Left kidney (tissue), 8 donors: ENCODE measurements at places on chromosomes 3 and 15. TPM values are rescaled to one million over a fixed set of nuclear protein-coding genes. Genes with fewer than 3 reads are reported as not detected.

DNA sequence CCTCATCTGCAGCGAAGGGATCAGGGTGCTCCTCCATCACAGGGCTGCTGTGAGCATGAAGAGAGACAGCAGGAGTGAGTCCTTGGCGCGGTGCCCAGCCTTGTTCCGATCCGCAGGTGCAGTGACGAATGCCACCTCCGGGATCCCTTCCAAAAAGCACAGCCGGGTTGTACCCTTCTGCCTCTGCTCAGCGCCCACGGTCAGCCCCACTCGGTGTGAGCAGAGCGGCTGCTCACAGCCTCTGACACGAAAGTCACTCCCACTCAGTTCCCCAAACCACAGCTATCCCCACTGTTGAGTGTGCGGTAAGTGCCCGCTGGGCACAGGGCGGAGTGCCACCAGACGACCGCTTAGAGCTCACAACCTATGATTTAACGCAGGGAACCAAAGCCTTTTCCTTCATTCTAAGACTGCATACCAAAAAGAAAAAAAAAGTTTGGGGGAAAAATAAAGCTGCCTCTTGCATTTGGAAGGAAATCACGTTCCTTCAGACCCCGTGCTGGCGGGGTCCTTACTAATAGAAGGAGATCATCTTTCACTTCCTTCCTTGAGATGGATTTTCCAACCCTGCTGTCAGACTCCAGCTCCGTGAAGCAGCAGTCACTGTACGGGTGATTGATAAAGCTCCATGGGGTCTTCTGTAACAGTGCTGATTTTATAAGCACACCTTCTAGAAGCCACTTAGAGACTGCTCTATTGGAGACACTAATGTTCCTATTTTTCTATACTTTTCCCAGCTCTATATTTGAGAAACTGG, 34.7 kb upstream of the TUBGCP5 start:
- peak; percentile 3 for DNase-seq

- no peak for DNase-seq
Observed at GRCh38 chr3:28008235-28008634, 233.2 kb upstream of the CMC1 start.

KBTBD13 gene
- 0.07 TPM for polyA plus RNA-seq

- DNase-seq, result no peak
Observed at GRCh38 chr15:42450425-42450790, 40.5 kb downstream of the ZNF106 start.

SPPL2A gene
- polyA plus RNA-seq, result 120 TPM

GOLGA6D gene
- 0.57 TPM for polyA plus RNA-seq

DNA sequence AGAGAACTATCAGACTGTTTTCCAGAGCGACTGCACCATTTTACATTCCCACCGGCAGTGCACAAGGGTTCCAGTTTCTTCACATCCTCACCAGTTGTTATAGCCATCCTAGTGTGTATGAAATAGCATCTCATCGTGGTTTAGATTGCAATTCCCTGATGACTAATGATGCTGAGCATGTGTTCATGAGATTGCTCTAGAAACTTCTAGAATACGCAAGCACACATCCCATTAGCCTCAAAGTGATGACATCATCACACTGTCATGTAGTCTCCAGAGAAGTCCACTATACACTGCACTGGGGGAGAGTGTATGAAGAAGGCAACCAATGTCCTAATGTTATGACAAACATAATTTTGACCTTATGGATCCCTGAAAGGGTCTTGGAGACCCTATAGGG, 30.1 kb downstream of the FBLN2 start:
- DNase-seq, result no peak

DNA sequence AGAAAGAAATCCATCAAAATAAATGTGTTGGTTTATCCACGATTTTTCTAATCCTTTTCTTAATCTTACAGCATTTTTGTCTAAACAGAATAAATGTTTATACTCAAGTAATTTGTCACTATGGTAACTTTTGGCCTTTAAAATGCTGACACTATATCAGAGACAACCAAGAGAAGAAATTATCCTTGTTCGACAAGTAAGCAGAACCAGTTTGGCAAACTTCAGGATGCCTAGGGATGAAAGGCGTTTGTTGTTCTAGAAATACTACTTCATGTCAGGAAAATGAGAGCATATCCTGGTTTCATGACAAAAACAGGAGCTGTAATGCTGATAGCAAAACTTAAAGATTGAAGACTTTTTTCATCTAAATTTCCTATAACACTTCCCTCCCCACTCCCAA, 308.0 kb upstream of the ATP11B start:
- no peak for DNase-seq

DNA sequence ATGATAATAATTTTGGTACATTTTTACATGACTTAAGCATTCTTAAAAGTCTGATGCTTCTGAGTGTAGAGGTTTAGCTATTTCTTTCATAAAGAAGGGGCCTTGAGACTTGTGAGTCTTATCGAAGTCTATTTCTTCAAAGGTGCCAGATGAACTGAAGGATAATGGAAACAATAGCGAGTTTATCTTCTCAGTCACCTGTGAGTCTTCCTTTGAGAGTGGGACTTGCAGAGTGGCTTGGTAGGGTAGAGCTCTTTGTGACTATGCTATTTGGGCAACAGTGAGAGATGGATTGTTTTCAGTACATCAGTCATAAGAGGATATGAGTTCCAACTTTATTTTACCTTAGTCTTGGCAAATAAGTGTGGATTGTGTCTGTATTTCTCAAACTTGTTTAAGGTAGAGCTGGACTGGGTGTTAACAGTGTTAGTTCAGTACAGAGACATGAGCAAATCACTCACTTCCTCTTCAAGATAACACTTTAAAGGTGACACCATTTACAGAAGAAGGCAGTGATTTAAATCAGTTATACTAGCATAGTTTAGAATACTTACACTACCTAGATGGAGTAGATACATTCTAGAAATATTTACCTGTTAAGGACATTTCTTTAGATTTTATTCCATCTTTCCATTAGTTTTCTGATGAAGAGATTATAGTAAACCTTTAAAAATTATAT, 3.2 kb downstream of the AKAP13 start:
- no peak for DNase-seq

GOLGA8S gene
- 1.4 TPM for polyA plus RNA-seq
